ENCODE measurements at places on chromosomes 4 and X.

- no peak for DNase-seq
These were observed 14.0 kb upstream of the ARHGAP10 start for GRCh38 chr4:147717878-147718277.

- no peak for DNase-seq
These were observed 82.8 kb downstream of the LNX1 start for GRCh38 chr4:53508446-53508845.

GRCh38 chr4:139940600-139940999, 213.4 kb downstream of the MAML3 start:
- DNase-seq, result no peak

DNA sequence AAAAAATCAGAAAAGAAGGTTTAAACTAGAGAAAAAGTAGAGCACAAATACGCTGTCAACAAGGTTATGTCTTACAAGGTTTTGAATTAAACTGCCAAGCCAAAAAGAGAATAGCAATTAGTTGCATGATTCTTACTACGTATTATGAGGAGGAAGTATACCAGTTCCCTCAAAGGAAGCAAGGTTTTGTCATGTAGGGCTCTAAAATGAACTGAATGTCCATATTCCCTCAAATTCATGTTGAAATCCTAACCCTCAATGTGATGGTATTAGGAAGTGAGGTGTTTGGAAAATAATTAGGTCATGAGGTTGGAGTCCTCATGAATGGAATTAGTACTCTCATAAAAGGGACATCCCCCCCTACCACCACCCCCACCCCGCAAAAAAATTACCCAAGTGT, 201.0 kb downstream of the FBXW7 start:
- DNase-seq, result no peak

DNA sequence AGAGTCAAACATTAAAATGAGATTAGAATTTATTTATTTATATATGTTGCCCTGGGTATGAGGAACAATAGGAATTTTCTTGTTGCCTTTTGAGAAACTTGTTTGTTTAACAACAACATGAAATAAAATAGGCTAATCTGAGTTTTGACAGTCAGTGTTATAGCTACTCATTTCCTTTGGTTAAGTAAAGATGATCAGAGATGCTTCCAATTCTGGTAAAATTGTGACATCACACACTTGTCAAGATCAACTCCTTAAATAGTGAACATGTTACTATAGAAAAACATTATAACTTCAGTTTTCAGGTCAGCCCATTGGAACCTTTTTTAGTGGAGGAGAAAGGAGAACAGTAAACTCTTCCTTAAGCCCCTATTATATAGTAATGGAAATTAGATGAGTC, 136.1 kb downstream of the STIM2 start:
- DNase-seq, result no peak

DNA sequence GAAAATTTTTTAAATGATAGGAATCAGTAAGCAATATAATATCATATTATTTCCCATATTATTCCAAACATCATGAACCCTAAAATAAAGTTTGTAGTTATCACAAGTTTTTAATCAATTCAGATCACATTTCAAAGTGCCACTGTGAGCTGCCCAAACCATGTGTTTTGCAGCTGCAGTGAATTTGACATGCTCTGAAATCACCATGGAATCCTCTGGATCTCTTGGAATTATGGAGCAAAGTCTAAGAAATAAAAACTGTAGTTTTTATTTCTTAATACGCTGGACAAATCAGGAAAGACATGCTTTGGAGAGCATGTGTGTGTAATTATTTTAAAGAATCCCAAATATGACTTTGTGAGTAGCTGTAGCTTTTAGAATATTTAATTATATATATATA, 262.7 kb downstream of the ANKRD50 start:
- no peak for DNase-seq

GRCh38 chrX:134711135-134711921, 53.1 kb upstream of the PLAC1 start:
- no peak for DNase-seq

Measured in D341Med (cell line).